Left colon (tissue), 2 donors: ENCODE measurements at places on chromosomes 3 and 15.

DNA sequence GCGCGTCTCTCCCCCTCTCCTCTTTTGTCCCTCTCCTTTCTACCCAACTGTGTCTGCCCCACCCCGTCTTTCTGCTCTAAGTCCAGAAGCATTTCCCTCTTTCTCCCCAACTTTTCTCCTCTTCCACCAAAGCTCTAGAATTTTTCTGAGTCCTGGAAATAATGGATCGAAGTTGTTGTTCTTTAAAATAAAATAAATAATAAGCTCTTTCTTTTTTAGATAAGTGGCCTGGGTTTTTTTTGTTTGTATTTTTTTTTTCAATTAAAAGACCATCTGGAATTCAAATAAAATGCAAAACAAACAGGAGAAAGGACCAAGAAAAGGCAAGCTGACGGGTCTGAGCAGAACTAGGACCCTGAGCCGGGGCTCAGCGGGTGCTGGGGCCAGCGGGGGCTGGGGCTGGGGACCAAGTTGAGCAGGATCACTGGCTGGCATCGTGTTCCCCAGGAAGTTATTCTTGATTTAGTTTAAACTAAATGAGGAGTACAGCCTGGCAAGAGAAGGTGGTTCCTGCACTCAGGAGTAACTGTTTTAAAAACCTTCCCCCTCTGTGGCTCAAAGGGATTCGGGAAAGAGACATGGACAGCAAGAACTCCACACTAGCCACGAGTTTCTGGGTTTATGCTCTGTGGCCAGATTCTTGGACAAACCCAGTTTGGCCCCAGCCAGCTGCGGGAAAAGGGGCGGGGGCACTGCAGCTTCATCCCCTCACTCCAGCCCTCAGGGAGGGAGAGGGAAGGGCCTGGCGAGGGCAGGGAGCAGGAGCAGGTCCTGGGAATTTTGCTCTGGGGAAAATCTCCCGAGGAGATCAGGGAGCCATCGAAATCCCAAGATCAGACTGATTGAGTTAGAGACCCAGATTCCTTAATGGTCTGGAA, 8.4 kb downstream of the GATA2 start:
- no peak for DNase-seq

DNA sequence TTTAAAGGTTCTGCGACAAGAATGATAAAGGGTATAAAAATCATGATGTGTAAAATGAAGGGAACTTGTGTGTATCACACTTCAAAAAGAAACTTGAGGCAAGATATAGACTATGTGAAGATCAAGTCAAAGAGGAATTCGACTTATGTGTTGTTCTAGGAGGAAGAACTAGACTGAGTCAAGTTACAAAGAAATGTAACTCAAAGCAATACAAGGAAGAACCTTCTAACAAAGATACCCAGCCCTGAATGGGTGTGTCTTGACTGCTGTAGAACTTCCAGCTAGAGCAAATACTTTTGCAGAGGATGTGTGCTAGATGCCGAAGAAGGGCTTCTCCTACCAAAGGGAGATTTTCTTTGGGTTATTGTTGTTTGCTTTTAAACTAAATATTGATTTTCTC, 2.4 kb downstream of the SLC49A4 start:
- DNase-seq = no peak

GRCh38 chr3:123138839-123139444, 62.8 kb upstream of the SEC22A start:
- peak; percentile 25 for DNase-seq

GRCh38 chr15:70535955-70536338, 227.4 kb downstream of the UACA start:
- no peak for DNase-seq
